KBM-7 (cell line): ENCODE measurements at places on chromosomes 7 and 10.

- no peak for DNase-seq
Observed at GRCh38 chr7:18174996-18175395, 147.3 kb upstream of the PRPS1L1 start.

- DNase-seq = no peak
Observed at GRCh38 chr10:75652146-75652740, 220.8 kb downstream of the LRMDA start.

DNA sequence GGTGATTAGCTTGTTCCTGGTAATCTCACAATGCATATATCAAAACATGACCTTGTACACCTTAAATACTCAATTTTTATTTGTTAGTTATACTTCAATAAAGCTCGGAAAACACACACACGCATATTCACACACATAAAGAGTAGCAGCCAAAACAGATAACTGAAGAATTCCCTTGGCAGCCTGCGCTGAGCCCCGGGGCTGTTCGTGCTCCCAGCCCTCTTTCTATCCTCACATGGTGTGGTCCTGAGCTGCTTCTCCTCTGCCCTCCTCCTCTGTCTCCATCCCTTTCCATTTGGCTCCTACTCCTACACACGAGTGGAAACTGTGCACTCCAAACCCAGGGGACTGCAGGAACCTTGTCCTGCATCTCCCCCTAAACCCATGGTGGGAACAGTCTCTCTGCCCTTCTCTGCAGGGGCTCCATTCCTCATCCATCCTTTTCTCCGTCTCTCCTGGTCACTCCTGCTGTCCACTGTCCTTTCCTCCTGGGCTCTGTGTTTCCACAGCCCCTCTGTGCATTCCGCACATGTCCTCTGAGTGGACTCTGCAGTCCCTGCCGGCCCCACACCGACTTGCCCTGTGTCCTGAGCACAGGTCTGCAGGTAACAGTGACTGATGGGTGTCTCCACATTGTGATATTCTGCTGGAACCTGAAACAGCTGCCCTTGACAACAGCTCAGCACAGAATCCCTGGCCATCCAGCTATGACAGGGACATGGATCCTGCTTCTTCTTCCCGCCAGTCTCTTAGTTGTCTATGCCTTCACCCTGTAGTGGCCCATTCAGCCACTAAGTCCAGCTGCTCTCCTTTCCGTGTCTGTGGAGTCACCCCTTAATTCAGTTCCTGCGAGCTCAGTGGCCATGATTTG lies 216.8 kb upstream of the ZNF32 start:
- DNase-seq = no peak

DNA sequence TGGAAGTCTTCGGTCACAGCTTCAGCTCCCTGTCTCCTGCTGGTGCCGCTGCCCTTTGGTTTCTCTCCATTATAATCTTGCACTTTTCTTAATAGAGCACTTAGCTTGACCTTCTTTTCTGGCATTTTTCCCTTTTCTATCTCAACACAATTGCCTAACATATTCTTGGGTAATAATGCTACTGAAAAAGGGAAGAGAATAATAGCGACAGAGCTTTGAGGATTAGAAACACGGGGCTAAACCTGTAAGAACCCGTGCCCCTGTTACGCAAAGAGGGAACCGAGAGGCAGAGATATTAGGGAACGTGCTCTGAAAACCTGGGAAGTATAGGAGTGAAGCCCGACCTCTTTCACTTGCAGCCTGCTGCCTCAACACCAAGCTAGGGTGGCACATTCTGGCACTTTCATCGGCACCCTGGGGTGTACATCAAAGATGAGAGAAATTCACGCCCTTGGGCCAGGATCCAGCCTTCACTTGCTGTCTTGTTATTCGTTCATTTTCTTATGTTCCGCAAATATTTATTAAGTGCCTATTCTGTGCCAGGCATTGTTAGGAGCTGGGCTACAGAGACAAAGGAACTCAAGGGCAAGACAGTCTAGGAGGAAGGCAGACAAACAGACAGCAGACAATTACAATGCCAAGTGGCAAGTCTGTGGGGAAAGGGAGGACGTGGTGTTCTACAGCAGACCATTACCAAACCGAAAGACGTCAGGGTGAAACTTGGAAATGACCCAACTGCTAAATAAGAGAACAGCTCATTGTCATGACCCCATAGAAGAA lies 33.0 kb upstream of the GALNTL5 start:
- no peak for DNase-seq

GRCh38 chr10:96660297-96660696 lies 60.0 kb downstream of the PIK3AP1 start:
- no peak for DNase-seq

DNA sequence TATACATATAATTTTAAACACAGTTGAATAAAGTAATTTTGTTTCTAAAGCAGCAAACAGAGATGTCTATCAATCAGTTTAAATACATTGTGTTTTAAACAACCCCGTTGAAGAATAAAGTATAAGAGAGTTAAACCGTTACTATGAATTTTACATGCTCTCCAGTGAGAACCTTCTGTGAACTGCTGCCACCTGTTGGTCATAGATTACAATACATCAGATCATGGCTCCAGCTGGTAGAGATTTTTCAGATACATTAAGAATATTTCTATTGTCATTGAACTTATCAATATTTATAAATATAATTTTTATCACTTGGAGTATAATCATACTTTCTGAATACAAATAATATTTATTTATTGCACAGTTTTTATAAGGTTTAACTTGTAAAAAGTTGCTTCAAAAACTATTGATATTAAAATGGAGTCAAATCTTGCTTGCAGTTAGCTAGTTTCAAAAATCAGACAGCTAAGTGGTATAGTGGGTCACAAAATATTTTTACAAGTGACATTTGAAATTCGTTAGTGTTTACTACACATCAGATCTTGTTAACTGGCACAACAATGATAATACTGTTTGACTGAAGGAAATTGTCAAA lies 561.2 kb upstream of the PHF14 start:
- DNase-seq = peak; percentile 54

DNA sequence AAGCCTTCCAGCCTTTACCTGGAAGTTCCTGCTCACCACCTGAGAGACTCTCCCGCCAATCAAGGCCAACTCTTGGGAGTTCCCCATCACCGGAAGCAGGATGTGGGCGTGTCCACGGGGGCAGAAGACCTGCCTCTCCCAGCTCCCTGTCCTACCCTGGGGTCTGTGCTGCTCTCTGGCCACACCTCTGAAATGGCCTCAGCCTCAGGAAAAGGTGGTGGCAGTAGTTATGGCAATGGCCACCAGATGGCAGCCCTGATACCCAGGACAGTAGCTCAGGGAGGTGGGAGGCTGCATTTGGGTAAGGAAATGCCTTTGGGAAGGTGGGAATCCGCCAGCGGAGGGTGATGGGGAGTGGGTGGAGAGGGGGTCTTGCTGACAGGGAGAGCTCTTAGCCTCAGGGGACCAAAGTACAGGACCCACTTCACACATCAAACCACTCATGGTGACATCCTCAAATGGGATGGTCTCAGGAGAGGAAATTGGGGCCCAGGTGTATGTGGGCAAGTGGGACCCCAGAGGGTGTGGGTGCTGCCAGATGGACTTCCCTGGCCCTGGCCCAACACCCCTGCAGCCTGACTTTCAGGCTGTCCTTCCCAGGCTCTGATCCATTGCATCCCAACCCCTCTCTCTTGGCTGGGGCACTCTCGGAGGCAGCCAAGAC lies 33.9 kb downstream of the KAZALD1 start:
- peak; percentile 89 for DNase-seq

DNA sequence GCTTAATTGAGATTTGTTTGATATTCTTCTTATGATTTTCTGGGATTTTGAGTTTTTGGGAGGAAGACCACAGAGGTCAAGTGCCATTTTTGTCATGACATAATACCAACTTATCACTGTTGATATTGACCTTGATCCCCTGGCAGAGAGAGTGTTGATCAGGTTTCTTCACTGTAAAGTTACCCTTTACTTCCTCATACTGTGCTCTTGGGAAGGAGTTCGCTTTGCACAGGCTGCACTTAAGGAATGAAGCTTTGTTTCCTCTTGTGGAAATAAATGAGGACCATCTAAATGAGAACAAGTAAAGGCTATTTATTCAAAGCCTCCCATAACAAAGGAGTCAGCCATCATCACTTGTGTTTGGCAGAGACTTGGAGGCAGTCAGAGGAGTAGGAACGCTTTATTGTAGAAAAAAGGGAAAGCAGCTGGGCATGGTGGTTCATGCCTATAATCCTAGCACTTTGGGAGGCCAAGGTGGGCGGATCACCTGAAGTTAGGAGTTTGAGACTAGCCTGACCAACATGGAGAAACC lies 16.1 kb downstream of the ST7 start:
- no peak for DNase-seq

DNA sequence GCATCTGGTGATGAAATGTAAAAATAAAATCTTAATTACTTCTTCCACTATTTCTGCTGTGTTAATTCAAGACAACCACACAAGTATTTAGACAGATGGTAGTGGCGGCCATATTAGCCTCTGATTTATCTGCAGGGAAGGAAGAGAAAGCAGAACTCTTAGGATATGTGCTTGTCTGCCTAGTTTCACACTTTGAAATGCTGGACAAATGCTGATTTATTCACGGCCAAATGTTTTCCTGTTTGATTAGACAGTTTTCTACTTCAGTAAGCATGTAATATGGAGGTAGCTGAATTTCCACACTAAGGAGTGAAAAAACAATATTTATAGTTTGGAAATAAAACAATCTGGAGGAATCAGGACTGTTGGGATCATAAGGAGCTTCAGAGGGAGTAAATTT lies 158.1 kb downstream of the AGMO start:
- DNase-seq = peak; percentile 9

GRCh38 chr10:10500937-10501336 lies 516.7 kb upstream of the CELF2 start:
- no peak for DNase-seq

DNA sequence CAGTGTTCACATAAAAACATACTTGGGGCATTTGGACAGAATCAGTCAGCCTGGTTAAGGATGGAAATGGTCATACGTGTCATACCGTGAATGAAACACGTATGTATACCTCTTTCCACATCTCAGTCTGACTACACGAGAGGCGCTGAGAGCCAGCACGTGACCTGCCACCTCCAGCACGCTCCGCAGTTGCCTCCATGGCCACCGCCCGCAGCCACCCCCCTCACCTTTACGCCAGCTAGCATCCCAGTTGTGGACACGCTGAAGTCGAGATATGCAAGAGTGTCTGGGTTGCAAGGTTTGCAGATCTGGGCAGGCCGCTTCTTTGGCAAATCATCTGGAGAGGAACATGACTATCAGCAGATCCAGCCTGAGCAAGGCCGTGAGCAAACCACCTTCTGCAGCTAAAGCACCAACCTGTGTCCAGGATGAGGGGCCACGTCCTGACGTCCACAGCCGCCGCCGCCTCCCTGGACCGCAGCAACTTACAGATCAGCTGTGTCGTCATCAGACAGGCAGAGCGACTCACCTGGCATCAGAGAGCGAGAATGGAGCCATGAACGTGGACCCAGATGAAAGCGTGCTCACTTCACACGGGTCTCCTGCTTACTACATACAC lies 209.4 kb downstream of the ZMYND11 start:
- DNase-seq = no peak

- DNase-seq = no peak
Observed at GRCh38 chr7:127367679-127368078, 24.8 kb downstream of the ZNF800 start.

DNA sequence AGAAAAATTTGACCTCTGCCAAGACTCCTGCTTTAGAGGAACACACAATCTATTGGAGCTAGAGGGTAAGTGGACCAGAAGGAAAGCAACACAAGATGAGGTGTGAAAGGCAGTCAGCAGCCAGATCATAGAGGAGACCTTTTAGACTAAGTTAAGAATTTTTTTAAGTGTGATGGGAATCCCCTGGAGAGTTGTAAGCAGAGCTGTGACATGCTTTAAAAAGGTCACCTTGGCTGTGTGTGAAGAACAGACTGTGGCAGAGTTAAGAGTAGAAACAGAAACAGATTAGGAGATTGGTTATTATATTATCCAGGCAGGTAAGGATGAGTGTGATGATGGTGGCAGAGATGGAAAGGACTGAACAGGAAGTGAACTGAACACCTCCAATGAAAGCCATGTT lies 23.5 kb downstream of the CPEB3 start:
- DNase-seq = no peak

- DNase-seq = no peak
Observed at GRCh38 chr7:67463983-67464382, 467.4 kb downstream of the TYW1 start.

DNA sequence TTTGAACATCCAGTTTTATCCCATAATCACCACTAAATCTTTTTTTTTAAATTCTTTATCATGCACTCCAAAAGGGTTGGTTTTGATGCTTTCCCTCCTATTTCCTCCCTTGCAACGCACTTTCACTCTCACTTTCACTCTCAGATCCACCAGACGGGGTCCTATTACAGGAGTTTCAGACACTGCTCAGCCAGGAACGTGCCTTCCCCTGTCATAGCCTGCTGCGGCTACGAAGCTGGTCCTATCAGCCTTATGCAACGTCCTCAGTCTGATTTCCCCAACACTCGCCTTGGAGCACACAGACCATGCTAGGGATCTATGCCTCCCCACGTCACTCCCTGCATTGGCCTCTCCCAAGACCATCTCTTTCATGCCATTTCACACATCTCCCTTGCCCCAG lies 23.4 kb downstream of the ZPBP start:
- DNase-seq = no peak

DNA sequence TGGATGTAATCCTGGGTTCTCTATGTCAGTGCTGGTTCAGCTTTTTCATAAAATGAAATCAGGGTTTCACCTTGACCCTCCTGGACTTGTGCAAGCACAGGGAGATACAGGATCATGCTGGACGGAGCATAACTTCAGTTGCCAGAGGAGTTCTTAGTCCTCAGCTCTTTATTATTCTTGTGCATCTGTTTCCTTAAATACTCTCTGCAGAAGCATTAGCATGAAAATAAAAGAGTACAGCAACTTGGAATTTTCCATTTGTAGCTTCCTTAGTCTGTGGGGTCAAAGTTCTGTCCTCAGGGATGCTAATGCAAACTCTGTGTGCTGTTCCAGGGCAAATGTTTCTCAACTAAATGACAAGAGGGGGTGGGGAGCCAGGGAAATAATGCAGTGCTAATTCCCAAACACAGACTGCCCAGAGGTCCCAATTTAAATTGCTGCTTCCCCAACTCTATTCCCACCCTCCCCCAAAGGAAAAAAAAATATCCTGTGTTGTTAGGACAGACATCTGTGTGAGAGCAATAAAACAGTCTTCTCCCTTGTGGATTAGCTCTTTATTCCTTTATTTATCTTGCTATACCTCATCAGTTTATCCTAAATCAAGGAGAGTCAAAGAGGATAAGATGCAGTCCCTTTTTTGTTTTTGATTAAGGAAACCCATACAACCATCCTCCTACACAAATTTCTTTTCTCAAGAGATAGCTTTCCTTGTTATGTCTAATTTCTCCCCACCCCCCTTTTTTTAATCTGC lies 905.0 kb downstream of the LRMDA start:
- DNase-seq = no peak

DNA sequence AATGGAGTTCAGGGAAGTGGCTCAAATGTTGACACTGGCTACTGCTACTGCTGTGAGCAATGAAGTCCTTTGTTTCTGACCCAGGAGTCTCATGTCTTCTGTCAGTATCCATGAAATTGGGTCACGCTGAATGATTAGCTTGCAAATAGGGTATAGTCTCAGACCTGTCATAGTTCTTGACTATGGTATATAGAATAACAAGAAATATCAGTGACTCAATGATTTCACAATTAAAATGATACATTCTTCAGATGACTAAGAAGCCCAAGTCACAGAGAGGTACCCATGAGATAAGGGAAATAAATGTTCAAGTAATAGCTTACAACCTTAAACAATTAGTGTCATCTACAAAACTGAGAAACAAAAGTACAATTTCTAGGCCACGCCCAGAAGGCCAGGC lies 89.3 kb downstream of the LYZL2 start:
- no peak for DNase-seq
